Brain (organoid and tissue), 16 donors: ENCODE measurements at places on chromosomes 12 and 14.

- DNase-seq = no peak
Observed at GRCh38 chr12:51917041-51917590, 9.8 kb downstream of the ACVRL1 start.

DNA sequence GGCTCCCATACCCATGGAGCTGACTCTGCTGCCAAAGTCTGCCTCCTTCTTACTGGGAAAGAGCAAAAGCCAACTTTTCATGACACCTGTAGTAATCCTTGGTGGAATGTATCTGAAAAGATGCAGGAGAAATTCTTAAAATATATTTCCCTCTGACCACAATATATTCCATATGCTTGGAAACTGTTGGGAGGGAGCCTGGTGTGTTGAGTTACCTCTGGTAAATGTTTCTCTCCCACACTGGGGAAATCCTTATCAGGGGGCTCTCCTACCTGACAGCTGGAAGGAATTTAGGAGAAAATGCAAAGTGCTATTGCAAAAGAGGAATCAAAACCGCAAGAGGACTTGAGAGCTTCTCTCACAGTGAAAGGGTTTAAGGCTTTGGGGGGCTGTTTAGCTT, 139.4 kb downstream of the TBX5 start:
- DNase-seq = no peak

- DNase-seq = no peak
Observed at GRCh38 chr14:49581209-49582112, 4.7 kb downstream of the RPS29 start.

GRCh38 chr12:6072302-6072752, 52.1 kb downstream of the VWF start:
- no peak for DNase-seq

DNA sequence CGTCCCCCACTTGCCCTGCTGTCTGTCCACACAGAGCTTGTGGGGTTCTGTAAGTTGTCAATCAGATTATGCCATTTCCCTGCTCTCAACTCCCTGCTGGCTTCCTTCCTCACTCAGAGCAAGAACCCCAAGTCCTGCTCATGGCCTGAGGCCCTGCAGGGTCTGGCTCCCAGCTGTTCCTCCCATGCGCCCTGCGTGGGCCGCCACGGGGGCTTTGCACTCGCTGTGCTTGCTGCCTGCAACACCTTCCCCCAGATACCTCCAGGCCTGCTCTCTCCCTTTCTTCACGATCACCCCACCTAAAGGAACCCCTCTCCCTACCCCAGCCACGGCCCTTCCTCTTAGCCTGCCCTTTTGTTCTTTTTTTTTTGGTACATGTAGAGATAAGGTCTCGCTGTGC, 234.6 kb downstream of the AACS start:
- no peak for DNase-seq

- no peak for DNase-seq
Observed at GRCh38 chr14:85428926-85429325, 101.0 kb upstream of the FLRT2 start.

DNA sequence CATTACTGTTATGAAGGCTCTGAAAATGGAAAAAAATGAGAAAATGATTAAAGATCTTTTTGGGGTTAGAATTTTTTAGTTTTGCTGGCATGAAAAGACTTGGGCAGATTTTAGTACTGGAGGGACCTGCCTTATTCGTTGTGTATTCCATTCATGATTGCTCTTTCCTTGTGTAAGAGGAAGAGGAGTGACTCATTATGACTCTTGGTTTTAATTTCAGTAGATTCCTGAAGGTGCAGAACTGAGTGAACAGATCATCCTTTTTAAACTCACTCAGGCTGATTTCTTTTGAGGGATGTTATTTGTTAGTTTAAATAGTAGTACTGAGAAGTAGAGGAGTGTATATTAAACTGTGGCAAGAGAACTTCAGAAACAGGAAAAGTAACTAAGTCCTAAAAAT, 41.6 kb downstream of the AKAP6 start:
- DNase-seq = no peak

- DNase-seq = no peak
Observed at GRCh38 chr14:53310412-53310811, 157.3 kb upstream of the DDHD1 start.

DNA sequence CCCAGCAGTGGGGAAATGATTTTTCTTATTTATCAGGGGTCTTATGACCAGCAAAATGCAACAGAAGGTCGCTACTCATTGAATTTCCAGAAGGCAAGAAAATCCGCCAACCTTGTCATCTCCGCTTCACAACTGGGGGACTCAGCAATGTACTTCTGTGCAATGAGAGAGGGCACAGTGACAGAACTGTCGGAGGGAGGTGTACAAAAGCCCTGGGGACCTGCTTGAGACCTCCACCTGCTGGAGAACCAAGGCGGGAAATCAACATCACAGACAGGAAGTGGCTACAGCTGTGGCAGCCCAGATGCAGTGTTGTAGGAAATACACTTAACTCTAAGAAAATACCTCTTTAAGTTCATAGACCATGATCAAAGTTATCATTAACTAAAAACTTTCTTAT, 250.9 kb upstream of the OR4E1 start:
- no peak for DNase-seq

DNA sequence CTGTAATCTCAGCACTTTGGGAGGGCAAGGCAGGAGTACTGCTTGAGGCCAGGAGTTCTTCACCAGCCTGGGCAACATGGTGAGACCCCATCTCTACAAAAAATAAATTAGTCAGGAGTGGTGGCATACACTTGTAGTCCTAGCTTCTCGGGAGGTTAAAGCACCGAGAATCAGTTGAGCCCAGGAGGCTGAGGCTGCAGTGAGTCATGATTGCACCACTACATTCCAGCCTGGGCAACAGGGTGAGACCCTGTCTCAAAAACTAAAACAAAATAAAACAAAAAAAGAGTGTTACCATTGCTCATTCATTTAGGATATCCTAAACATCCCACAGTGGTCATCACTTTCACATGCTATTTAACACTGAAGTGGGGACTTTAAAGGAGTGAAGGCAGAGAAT, 7.8 kb downstream of the NEK9 start:
- DNase-seq = no peak

- no peak for DNase-seq
Observed at GRCh38 chr12:12622418-12622817, 10.7 kb downstream of the CREBL2 start.

DNA sequence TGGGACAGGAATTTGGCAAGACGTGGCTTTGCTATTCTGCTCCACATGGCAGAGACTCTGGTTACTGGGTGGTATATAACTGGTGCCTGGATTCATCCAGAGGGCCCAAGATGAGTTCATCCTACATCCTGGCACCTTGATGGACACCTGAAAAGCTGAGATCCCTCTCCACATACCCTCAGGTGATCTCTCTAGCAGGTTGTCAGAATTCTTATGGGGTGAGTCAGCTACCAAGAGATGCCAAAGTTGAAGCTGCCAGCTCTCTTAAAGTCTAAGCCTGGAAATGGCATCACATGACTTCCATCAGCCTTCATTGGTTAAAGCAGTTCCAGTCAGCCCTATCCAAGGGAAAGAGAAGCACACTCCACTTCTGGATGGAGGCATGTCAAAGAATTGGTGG, 300.7 kb upstream of the SEL1L start:
- DNase-seq = no peak

DNA sequence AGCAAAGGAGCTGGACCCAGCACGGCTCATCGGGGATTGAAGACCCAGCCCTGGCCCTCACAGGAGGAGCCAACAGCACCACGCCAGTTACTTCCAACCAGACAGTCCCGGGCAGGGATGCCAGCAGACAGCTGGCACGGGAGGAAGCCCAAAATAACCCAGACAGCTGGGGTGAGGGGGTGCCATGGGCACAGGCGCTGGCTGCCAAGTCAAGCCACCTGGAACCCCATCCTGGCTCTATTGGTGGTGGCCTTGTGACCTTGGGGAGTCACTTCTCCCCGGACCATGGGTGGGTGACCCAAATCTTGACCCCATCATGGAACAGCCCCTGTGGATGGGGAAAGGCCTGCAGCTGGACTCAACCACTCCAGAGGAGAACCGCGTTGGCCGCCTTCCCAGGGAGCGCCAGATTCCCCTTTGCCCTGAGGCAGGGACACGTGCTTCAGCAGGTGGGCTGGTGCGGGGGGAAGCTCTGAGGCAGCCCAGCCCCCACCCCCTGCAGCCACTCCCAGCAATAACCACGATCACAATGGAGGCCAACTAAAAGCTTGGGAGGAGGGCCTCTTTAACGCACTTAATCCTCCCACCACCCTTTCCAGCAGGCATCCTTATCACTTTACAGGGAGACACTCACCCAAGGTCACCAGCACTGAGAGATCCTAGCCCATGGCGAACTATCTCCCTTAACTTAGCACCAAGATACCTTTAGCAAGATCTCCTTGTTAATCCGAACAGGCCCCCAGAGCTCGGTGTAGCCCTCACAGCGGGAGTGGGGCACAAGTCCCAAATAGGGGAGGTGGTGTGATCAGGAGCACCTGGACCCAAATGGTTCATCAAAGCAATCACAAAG, 4.7 kb upstream of the RHOF start:
- peak; percentile 74 for DNase-seq

- no peak for DNase-seq
Observed at GRCh38 chr14:38291681-38292467, 36.0 kb upstream of the CLEC14A start.

GRCh38 chr14:103724116-103724515, 8.5 kb downstream of the ZFYVE21 start:
- peak; percentile 55 for DNase-seq

GRCh38 chr14:23258256-23258655, 20.5 kb downstream of the RNF212B start:
- DNase-seq = no peak

GRCh38 chr12:111100003-111100402, 179.6 kb upstream of the MYL2 start:
- no peak for DNase-seq

- DNase-seq = no peak
Observed at GRCh38 chr12:28586481-28586880, 396.2 kb downstream of the CCDC91 start.

GRCh38 chr12:58364389-58365086, 423.2 kb downstream of the ATP23 start:
- DNase-seq = no peak

GRCh38 chr14:58540749-58541632, 96.8 kb upstream of the DACT1 start:
- no peak for DNase-seq

- DNase-seq = no peak
Observed at GRCh38 chr14:90569606-90570387, 173.0 kb downstream of the CALM1 start.

DNA sequence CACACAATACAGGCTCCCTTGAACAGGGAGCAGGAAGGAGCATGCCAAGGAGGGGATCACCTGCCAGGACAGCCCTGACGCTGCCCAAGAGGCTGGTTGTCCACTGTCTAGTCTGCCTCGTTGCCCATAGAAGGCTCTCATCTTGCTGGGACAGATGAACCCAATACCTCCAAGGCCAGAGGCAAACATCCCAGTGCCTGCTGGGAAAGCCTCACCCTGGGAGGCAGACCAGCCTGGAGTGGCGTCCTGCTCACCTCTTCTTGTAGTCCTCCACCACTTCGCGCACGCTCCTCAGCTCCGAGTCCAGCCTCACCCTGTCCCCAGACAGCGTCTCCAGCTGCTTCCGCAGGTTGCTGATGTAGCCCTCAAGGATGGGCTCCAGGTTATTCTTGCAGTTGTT, 2.4 kb downstream of the KRT73 start:
- no peak for DNase-seq

- DNase-seq = no peak
Observed at GRCh38 chr12:103369929-103370328, 125.8 kb downstream of the C12orf42 start.

DNA sequence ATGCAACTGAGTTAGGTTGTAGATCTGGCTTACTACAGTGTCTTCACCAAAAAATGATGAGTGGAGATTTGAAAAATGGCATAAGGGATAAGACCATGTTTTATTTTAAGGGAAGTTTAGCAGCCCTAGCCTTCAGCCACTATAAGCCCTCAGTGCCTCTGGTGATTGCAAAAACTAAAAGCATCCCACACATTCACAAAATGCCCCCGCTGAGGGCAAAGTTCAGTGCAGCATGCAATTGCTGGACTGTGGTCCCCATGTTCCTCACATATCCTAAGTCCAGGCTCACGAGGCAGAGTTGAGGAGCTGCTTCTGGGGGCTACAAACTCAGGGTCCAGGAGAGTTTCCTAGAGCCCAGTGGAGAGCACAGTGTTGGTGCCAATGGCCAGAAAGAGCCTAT, 29.6 kb upstream of the NCOR2 start:
- DNase-seq = no peak

GRCh38 chr12:96035283-96036236, at the start of gene LTA4H:
LTA4H (minus strand) TSS chr12:96035587; CDS start chr12:96035519, 68 bp downstream.
- DNase-seq = peak; percentile 100

- no peak for DNase-seq
Observed at GRCh38 chr12:81261508-81262207, 183.8 kb downstream of the ACSS3 start.

DNA sequence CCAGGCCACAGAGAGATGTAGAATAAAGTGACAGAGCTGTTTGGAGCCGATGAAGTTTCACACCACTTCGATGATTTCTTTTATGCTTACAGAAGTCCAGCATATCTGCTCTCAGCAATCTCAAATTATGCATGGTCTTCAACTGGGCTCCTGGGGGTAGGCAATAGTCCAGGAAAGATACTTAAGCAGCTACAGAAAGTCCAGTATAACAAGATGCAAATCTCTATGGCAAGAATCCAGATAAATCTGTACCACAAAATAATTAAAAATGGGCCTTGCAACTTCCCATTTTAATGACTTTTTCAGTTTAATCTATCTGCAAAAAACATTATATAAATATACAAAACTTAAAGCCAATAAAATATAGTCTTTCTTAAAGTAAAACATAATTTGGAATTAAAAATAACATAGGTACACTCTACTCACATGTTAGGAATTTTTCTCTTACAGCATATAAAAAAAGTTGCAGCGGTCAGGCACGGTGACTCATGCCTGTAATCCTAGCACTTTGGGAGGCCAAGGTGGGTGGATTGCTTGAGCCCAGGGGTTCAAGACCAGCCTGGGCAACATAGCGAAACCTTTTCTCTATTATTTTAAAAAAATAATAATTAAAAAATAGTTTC, 20.5 kb upstream of the RAD51AP1 start:
- DNase-seq = peak; percentile 1

DNA sequence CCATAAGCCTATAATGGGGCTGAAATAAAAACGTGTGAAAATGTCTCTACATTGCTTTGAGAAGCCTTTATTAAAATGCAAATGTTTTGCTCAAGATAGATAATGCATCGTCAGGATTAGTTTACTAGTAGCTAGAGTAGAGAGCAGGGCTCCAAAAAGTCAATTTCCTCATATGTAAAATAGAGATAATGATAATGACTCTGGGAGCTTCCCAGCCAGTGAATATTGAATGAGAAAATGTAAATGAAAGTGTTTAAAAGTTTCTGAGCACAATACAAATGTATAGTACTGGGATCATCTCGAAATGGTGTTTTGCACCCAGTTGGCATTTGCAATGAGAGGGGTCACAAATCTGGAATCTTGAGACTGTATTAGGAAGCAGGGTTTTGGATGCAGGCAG, 135.3 kb downstream of the OTOGL start:
- no peak for DNase-seq
